Kasumi-1 (cell line): ENCODE measurements at places on chromosomes 1 and 21.
A peak's percentile ranks its signal among the peaks of the same experiment; 100 is the strongest.

DNA sequence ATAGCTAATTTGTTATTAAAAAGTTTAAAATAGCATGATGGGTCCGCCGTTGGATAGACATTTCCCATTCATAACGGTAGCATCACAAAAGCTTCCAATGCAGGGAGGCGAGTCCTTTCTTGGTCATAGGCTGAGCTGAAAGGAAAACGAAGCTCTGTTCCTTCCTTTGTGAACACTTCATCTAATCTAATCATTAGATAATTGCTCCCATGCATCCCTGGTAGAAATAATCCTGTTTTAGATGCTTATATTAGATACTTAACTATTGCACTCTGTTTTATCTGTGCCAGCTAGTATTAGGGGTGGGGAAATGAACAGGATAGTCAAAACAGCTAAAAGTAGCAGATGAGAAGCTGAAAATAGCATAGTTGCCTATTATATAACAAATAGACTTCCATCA is 215.0 kb downstream of the SLC35F3 start:
- DNase-seq: no peak

DNA sequence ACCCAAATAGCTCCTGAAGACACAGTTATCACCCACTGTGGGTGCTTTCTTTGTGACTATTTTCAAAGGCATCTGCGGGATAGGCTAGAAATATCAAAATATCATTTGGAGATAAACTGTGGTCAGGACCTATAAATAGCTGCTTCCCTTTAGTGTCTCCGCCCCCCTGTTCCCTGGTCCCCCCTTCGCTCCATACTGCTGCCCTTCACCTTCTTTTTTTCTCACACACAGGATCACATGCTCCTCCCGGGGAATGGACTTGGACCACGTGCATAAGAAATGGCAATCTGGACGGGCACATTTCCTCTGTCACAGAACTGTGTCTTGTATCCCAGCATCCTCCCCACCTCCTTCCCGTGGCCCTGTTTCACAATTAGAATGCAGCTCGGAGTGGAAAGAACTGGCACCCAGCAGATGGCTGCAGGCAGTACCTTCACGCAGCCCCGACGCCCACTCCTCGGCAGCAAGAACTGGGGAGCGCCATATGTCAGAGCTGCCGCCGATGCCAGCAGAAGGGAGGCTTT is 68.8 kb upstream of the SSX2IP start:
- DNase-seq: peak; percentile 18

GRCh38 chr1:203743091-203743571 is 21.9 kb upstream of the LAX1 start:
- DNase-seq: no peak

DNA sequence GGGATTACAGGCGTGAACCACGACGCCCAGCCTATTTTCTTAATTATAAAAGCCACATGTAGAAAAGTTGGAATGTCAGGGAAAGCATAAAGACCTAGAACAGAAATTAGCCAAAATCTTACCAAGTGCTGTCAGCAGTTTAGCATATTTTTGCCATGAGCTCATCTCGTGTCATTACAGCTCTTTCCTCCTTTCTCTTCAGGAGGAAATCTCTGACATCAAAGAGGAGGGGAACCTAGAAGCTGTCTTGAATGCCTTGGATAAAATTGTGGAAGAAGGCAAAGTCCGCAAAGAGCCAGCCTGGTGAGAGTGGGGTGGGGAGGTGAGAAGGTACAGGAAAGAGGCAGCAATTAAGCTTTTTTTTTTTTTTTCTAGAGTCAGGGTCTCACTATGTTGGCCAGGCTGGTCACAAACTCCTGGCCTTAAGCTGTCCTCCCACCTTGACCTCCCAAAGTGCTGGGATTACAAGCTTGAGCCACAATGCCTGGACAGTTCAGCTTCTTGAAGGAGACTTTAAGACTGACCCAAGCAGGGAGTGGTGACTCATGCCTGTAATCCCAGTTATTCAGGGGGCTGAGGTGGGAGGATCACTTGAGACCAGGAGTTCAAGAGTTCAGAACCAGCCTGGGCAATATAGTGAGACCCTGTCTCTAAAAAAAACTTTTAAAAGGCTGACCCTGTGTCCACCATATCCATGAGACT is 8.4 kb upstream of the BGLAP start:
- DNase-seq: no peak

DNA sequence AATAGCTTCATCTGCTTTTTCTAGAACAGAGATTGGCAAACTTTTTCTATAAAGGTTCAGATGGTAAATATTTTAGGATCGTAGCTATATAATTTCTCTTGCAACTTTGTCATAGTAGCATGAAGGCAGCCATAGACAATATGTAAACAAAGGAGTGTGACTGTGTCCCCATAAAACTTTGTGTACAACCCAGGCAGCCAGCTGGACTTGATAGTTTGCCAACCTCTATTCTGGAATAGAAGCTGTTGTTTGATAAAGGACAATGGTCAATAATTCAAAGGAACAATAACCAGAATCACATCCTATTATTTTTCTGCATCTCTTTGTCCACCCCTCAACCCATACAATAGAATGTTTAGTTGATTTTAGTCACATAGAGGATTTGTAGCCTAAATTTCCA is 286.7 kb downstream of the LMX1A start:
- no peak for DNase-seq

DNA sequence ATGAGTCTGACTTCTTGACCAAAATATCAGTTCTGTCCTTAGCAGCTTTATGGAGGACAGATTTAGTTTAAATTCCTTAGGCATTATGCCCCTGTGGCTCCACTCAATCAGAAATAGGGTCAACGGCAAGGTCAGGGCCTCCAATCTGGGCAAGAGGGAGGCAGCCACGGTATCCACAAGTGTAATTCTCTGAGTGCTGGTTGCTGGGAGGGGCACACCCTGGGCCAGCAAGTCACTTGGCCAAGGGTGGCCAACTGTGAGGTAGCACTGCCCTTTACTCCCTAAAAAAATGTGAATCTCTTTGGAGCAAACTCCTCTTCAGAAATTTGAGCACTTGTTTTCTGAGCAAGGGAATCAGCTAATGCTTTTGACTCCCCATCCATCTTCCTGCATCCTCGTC is 12.8 kb downstream of the SPATA46 start:
- no peak for DNase-seq

DNA sequence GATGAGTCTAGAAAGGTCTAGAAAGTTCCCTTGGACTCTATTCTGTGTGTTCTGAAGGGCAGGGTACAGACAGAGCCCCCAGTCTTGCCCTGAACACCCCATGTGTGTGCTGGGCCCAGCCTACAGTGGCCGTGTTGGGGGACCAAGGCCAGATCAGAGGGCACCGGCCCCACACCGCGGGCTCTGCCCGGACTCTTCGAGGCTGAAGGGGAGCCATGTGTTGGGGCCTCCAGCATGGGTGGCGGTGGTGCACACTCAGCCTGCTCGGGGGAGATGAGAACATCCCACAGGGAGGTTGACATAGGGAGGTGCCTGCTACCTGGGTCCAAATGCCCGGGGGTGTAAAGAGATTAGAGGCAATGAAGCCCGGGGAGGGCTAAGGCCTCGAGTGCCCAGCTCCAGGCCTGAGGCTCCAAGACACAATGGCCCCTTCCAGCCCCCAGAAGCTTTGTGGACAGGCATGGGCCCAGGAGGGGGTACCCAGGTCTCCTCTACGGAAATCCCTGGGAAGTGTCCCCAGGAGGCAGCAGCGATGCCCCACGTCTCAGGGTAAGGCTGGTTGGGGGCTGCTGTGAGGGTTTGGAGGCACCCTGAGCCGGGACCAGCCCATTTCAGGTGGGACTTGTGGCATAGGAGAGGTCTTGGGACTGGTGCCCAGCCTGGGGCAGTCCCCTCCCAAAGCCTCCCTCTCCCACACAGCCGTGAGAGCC is 12.1 kb downstream of the ARHGEF16 start:
- DNase-seq: no peak

DNA sequence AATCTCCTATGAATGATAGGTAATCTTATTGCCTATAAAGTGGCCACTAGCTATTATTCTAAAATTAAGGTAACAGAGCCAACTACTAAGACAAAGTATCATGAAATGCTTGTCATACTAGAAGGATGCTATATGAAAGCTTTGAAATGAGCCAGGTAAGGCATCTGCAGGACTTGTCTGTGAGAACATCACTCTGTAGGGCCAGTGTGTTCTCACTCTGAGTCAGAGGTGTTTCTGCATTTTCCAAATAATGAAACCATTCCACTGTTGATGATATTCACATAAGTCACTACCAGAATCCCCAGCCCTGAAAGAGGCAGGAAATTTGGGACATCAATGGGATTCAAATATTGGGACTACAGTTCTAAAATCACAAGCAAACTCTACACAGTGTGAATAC is 25.8 kb upstream of the GBP5 start:
- DNase-seq: no peak

GRCh38 chr1:50667272-50667671 is 244.0 kb upstream of the DMRTA2 start:
- no peak for DNase-seq

GRCh38 chr1:162562470-162562828 is 927 bp downstream of the UAP1 start:
- peak; percentile 53 for DNase-seq

GRCh38 chr1:198162091-198162767 is 5.4 kb downstream of the NEK7 start:
- DNase-seq: peak; percentile 64

DNA sequence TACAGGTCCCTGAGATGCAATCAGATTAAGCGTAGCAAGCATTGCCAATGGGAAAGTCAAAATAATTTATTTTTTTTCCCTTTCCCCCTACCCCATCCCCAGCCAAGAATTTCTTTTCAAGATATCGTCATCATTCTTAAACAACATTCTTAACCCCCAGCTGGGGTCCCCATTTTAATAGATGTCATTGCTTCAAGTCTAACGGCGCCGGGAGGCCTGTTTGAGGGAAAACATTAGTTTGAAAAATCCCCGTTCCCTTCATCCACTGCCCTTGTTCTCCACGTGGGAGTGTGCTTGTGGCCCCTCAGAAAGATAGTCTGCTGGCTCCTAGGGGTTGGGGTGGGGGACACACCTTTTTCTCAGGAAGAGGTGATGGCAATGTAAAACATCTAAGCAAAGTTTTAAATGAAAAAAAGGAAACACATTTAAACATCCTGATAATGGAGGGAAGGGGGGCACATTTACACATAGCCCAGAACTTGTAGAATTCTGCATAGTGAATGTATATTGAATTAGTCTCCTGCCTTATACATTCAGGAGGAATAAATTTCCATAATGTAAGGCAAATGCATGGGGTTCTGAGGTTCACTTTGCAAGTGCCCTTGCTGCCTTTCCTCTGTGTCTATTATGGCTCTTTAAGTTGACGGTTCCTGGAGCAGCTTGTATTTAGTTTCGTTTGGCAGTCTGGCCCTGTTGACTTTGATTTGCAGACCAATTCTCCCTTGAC is 6.8 kb downstream of the TRNP1 start:
- DNase-seq: no peak

- no peak for DNase-seq
Measured at GRCh38 chr1:4701276-4701675, 46.9 kb downstream of the AJAP1 start.

- peak; percentile 67 for DNase-seq
Measured at GRCh38 chr1:228941666-228942065, 206.4 kb downstream of the RHOU start.

DNA sequence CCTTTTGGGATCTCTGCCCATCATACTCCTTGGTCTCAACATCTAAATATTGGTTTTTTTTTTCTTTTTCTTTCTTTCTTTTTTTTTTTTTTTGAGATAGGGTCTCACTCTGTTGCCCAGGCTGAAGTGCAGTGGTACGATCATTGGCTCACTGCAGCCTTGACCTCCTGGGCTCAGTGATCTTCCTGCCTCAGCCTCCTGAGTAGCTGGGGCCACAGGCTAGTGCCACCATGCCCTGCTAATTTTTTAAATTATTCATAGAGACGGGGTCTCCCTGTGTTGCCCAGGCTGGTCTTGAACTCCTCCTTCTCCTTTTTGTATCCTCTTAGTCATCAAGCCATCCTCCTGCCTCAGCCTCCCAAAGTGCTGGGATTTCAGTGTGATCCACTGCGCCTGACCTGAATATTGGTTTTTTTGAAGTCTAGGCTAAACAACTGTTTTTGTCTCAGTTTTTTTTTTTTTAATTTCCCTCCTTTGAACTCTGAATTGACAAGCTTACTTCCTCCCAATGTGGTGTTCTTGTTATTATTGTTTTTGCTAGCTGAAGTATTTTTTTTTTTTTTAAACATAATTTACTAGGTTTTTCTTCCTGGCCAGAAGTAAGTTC is 30.9 kb downstream of the MAPKAPK2 start:
- DNase-seq: no peak

DNA sequence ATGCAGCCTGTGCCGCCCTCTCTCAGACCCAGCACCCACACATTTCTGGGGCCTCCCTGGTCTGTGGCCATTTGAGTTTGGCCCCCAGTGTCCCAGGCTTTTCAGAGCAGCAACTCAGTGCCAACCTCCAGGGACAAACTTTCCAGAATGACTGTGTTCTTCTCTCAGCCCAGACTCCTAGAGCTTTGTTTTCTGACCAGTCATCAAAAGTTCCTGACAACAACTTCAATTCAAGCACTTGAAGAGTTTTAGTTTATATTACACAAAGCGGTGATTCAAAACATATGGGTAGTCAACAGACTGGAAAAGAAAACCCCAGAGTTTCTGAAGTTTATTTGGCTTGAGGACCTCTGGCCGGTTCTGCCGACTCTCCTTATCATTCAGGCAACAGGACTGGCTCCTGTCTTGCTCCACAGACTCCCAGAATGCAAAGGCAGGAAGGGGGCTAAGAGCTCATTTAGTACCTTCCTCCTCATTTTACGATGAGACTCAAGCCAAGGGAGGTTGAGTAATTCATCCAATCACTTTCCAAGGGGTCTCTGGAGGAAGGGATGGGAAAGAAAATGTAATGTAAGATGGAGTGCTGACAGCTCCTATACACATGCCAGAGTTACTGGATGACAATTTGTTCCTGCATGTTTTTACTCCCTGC is 27.0 kb upstream of the TIAM1 start:
- DNase-seq: no peak

DNA sequence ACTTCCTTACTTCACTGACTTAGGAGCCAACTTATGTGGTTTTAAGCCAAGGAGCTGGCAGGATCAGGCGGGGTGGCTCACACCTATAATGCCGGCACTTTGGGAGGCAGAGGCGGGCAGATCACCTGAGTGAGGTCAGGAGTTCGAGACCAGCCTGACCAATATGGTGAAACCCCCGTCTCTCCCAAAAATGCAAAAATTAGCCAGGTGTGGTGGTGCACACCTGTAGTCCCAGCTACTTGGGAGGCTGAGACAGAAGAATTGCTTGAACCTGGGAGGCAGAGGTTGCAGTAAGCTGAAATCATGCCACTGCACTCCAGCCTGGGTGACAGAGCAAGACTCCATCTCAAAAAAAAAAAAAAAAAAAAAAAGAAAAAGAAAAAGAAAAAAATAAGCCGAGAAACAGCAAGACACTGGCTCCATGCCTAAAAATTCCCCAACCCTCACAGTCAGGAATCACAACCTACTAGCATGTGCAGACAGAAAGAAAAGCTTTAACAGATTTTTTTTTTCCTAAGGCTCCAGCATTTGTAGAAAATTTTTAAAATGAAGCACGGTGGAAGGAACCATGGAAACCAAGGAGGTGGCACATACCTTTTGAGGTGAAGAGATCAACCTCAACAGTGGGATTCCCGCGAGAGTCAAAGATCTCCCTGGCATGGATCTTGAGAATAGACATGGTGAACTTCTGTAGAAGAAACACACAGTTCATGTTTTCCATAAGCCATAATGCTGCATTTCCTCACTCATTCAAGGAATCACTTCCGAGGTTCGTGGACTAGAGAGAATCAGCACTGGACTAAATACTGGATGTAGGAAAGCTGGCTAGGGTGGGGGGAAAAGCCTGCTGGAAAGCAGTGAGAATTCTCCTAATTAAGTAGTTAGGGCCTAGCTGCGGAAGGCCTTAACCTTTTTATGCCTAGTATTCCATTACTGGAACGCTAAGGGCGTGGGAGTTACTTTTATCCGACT is 4.0 kb downstream of the ENO1 start:
- no peak for DNase-seq
